ENCODE measurements at places on chromosomes 13 and 19.

DNA sequence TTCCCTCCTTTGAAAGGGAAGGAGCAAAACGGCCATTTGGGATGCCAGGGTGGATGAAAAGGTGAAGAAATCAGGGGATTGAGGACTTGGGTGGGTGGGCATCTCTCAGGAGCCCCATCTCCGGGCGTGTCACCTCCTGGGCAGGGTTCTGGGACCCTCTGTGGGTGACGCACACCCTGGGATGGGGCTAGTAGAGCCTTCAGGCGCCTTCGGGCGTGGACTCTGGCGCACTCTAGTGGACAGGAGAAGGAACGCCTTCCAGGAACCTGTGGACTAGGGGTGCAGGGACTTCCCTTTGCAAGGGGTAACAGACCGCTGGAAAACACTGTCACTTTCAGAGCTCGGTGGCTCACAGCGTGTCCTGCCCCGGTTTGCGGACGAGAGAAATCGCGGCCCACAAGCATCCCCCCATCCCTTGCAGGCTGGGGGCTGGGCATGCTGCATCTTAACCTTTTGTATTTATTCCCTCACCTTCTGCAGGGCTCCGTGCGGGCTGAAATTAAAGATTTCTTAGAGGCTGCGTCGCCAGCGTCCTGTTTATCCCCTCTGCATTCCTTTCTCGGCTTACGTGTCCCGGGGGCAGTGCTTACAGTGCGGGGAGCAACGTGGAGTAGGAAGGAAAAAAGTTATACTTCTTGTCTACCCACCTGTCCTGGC, 15.2 kb upstream of the S1PR4 start:
- peak; percentile 24 for DNase-seq

GRCh38 chr13:34129436-34129835, 311.5 kb downstream of the RFC3 start:
- no peak for DNase-seq

- DNase-seq: no peak
Measured at GRCh38 chr13:21006141-21007005, 55.0 kb downstream of the LATS2 start.

GRCh38 chr19:37074111-37074510, 4.1 kb upstream of the ZNF420 start:
- DNase-seq: no peak

DNA sequence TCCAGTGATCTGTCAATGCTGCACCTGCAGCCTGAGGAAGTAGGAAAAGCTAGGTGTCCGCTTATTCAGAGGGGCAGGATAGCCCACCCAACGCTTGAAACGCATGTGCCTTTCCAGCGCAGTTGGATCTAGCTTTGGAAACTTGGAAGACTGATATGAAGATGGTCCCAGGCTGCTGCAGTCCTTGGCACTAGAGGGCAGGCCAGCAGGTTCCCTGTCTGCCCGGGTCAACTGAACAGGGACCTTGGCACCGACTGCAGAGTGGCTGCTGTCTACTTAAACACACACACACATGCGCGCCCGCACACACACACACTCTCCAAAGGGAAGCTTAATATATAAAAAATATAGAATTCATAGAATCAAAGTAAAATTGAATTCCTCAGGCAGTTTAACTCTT, 100.0 kb downstream of the TSHZ3 start:
- DNase-seq: peak; percentile 14

- DNase-seq: peak; percentile 47
Measured at GRCh38 chr13:111460548-111461444, 140.4 kb downstream of the TEX29 start.

GRCh38 chr19:16375157-16375935, 50.7 kb downstream of the KLF2 start:
- no peak for DNase-seq

- DNase-seq: no peak
Measured at GRCh38 chr13:96299235-96299634, 209.3 kb downstream of the HS6ST3 start.

- DNase-seq: no peak
Measured at GRCh38 chr13:88217372-88217771, 546.2 kb downstream of the SLITRK5 start.

DNA sequence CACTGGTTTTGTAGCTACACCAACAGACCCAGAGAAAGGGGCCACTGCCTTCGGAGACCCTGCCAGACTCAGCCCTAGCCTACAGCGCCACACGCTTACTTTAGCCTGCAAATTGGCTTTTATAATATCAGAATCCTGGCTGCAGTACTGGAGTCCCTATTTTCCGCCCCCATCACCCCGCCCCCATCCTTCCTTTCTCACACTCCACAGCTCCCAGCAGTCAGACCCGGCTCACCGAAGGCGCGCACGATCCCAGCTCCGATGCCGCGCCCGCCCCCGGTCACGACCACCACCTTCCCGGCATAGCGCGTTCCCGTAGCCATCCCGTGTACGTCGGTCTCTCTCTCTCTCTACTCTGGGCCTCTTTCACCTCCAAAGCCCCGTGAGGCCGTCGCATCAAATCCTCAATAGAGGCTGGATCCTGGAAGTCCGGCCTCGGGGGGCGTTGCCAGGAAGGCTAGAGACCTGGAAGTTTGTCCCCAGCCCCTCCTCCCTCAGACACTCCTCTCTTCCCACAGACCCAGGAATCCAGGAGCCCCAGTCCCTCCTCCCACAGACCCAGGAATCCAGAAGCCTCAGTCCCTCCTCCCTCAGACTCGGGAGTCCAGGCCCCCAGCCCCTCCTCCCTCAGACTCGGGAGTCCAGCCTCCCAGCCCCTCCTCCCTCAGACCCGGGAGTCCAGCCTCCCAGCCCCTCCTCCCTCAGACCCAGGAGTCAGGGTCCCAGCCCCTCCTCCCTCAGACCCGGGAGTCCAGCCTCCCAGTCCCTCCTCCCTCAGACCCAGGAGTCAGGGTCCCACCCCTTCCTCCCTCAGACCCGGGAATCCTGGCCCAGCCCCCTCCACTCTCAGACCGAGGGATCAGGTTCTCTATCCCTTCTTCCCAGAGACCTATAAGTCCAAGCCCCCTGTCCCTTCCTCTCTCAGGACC, at the start of gene HSD17B14:
HSD17B14 (minus strand) TSS at position 403 of the 929 bp plus-strand sequence; CDS start at position 323, 80 bp downstream.
- peak; percentile 49 for DNase-seq

DNA sequence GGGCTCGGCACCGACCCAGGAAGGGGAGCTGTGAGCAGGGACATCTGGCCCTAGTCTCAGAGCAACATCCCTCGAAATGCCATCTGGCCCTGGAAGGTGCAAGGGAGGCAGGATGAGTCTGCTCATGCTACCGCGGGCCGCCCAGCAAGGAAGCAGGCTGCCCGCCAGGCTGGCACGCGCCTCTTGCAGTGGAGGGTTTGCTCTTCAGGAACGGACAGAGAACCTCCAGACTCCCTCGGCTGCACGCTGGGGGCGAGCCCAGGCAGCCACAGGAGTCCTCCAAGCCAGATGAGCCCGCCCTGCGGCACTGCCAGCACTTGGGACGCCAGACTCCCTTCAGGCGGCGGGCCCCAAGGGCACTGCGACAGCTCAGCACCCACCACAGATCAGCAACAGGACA, 10.1 kb upstream of the ATP8B3 start:
- no peak for DNase-seq

DNA sequence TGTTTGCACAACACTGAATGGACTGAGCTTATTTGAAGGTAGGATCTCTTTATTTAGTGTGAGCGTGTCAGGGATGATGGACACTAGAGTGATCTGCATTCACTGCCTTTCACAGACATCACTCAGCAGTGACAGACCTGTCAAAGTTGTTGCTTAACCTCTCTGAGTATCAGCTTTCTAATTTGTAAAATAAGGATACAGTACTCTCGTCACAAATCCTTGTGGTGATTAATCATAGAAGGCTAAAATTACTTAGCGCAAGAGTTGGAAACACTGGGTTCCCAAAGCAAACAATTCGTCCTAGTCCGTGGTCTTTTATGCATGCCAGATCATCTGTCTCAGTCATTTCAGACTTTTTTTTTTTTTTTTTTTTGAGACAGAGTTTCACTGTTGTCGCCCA, 16.6 kb downstream of the CARD8 start:
- no peak for DNase-seq

- DNase-seq: no peak
Measured at GRCh38 chr13:73220966-73221720, 162.3 kb downstream of the KLF5 start.

- DNase-seq: no peak
Measured at GRCh38 chr19:38714354-38714778, 29.9 kb downstream of the CAPN12 start.

DNA sequence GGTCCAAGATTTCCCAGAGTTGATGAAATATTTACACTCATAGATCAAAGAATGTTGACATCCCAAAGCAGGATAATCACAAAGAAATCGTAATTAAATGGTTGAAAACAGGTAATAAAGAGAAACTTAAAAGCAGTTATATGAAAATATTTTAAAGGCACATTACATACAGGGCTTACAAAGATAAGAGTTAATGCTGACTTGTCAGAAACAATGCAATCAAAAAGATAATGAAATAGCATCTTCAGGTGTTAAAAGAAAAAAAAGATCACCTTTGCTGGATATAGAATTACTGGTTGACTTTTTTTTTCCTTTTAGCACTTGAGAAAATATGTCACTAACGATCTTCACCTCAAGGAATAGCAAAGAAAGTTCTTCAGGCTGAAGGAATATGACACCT, 48.8 kb downstream of the KCTD15 start:
- DNase-seq: no peak

- DNase-seq: peak; percentile 12
Measured at GRCh38 chr19:31263328-31263727, 85.9 kb downstream of the TSHZ3 start.

GRCh38 chr19:6127716-6128335, 7.6 kb upstream of the ACSBG2 start:
- no peak for DNase-seq

All from fibroblast of gingiva (primary cell).